ENCODE measurements at places on chromosomes 12 and 14.

DNA sequence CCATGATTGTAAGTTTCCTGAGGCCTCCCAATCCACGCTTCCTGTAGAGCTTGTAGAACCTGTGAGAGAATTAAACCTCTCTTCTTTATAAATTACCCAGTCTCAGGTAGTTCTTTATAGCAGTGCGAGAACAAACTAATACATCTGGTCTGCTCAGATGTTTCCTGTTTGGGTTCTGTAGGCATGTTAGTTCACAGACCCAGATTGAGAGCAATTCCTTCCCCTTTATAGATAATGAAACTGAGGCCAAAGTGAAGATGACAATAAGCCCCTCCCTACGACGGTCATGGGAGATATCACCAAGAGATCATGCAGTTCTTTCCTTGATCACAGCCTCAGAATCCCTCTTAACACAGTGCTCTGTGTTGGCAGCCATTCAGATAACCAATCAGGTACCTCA is 76.5 kb upstream of the CLMN start:
- DNase-seq, result no peak

DNA sequence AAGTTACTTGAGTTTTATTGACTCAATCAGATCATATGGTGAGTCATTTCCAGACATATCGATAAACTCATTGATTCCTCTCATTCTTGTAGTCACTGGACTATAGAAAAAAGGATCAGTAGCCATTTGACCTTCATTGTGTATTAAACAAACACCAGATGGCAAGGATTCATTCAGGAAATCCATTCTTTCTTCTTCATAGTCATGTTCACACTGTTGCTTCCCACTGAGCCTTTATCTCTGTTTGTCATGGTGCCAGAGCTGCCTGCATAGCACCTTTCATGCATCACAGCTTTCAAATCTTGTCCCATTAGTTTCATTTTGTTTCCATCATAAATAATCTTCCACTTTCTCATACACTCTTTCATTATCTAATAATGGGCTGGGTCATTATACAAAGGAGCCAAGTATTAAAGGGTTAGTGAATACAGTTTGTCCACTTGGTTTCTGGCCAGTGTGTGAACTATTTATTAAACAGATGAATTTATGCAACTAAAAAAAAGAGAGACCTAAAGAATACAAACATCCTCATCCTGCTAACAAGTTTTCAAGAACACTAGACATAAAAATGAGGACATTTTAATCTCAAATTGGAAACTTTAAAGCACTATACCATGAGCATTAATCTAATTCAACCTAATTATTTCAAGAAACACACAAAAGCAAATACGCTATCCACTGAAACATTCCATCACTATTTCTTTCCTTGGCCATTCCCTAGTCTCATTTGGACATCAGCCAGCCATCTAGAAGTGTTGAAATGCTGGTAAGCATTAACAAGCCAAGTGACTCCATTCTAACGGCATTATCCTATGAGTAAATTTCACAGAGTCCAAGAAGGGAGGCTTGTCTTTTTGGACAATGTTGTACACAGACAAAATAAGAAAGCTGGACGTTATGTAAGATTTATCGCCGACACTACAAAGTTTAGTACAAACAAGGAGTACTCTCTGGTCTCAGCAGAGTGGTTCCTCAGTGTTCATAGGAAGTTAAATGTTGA is 476.5 kb downstream of the FOXG1 start:
- DNase-seq, result no peak

GRCh38 chr12:71312768-71313403 is 126.7 kb upstream of the LGR5 start:
- DNase-seq, result no peak

- DNase-seq, result no peak
Measured at GRCh38 chr14:40213701-40214100, 781.5 kb upstream of the FBXO33 start.

- DNase-seq, result no peak
Measured at GRCh38 chr14:35305633-35306032, 13.5 kb downstream of the PSMA6 start.

All from SIG-M5 (cell line).